ENCODE measurements at places on chromosomes 1 and 21.

DNA sequence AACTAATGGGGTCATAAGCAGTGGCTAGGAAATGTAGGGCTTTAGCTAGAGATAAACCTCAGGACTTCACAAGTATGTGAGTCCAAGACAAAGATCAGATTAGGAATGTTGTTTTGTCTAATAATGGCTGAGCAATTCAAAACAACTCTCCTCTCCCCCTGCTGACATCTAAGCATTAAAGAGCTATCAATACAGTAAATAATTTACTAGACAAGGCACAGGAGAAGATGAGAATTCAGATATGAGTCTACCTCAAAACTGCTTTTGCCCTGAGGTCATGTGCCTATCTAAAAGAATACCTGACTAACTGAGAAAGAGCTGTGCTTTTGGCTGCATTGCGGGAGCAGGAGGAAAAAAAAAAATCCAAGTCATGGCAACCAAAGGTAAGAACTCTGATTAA, 86.8 kb downstream of the SPATA17 start:
- no peak for DNase-seq

DNA sequence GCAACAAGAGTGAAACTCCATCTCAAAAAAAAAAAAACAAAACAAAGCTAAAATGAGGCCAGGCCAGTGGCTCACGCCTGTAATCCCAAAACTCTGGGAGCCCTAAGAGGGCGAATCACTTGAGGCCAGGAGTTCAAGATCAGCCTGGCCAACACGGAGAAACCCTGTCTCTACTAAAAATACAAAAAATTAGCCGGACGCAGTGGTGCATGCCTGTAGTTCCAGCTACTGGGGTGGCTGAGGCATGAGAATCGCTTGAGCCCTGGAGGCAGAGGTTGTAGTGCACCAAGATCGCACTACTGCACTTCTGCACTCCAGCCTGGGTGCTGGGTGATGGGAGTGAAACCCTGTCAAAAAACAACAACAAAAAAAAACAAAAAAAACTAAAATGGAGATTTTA, 191.2 kb upstream of the SGIP1 start:
- DNase-seq: no peak

DNA sequence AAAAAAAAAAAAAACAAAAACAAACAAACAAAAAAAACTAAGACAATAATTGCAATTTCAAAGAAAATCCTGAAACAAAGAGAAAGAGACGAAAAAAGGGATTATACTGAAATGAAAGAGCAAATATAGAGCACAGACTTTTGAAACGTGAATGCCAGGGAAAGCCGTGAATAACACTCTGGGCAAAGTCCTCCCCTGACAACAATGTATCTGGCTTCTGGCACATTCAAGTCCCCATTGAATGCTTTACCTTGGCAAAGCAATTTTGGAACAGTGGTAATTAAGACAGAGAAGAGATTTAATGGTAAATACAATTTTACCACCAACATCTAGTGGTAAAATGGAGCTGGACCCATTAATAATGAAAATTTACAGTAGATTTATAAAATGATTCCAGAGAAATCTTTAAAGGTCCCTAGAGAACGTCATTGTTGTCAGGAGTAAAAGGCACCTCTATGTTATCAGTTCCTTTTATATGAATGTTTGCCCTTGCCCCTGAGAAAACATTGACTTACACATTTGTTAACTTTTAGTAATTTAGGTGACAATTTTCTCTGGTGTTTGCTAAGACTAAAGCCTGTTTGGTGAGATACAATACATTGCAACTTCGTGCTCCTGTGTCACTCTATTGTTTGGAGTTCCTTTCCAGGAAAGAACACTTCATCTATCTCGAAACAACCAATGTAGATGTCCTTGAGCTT, 89.7 kb downstream of the GREM2 start:
- no peak for DNase-seq

DNA sequence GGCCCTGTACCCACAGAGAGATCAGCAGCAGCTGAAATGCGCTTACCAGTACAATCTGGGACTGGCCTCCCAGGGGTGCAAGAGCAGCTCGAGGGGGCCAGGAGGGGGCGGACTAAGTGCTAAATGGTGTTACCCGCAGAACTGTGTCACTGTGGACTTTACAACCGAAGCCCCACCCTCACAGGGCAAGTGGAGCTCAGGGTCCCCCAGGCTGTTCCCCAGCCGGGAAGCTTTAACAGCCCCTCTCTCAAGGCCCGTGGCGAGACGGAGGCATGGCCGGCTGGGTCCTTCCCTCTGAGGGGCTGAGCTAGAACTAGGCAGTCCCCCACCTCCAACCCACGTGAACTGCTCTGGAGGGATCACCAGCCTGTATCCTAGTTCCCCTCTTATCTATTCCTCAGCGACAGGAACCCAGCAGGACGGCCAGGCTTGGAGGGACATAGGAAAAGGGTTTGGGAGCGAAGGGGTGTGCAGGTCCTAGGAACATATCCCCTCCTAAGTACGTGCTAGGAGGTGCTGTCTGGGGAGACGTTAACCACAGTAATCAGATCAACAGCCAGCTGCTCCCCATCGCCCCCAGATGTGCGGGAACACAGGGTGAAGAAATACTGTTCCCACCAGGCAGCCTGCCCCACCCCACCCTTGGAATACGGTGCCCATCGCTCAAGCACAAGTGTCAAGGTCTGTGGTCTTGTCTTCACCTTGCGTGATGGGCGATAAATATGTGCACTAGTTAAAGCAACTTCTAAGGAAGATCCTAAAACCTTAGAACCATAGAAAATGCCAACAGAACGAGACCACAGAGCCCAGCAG, 24.4 kb downstream of the ZBTB17 start:
- DNase-seq: no peak

GRCh38 chr21:34520764-34521508, 8.9 kb upstream of the KCNE1 start:
- no peak for DNase-seq

GRCh38 chr21:31728952-31729351, 3.0 kb downstream of the SCAF4 start:
- no peak for DNase-seq

- no peak for DNase-seq
Measured at GRCh38 chr1:39046613-39047210, 20.6 kb downstream of the NDUFS5 start.

DNA sequence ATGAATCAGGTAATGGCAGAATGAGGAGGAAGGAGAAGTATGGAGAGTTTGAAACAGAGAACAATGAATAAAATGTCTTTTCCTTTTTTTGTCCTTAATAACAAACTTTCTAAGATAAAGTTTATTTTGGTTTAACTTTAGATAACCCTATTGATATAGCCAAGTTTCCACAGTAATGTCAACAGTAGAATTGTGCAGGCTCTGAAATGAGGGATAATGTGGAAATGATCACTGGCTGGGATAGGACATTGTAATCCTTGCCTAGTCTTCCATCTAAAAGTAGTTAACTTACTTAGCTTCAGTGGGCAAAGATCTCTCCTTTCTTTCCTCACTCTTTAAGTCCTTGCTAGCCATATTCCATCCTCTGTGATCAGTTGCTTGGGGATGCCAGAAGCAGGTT, 52.8 kb downstream of the NTMT2 start:
- no peak for DNase-seq

DNA sequence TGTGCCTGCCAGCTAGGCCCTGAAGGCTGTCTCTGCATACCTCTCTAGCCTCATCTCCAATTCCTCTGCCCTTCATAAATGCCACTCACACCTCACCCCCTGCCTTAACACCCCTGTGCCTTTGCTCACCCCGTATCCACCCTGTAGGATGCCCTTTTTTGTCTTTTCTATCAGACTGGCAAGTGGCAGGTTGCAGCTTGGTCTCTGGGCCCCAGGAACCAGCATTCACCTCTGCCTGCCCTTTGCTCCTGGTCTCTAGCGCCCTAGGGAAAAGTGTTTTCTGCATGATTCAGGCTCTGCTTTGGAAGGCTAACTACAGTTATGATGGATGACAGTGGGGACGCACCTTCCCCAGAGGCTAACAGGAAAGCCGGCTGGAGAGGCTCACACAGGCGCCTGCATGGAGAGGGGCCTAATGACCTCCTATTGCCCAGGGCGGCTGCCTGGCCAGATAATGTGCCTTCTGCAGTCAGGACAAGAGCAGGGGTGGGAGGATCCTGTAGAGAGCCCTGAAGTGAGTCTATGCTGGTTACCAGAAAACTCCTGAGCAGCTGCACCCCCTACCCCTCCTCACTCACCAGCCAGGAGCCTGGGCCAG, 11.2 kb downstream of the KANK4 start:
- no peak for DNase-seq

DNA sequence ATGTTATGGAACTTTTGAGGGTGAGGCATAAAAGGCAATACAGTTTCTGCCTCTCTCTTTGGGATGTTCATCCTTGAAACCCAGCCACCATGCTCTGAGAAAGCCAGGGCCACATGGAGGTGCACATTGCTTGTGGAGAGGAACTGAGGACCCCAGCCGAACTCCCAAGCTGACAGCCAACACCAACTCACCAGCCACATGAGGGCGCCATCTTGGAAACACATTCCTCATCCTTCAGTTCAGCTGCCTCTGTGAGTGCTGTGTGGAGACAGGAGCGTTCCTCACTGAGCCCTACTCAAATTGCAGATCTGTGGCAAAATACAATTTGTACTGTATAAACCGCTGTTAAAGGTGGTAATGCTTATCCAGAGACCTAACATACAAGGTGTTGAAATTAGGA, 137.5 kb downstream of the GABPA start:
- no peak for DNase-seq

- no peak for DNase-seq
Measured at GRCh38 chr1:245512980-245513578, 358.3 kb downstream of the KIF26B start.

GRCh38 chr1:58391056-58391455, 155.5 kb downstream of the OMA1 start:
- DNase-seq: no peak

DNA sequence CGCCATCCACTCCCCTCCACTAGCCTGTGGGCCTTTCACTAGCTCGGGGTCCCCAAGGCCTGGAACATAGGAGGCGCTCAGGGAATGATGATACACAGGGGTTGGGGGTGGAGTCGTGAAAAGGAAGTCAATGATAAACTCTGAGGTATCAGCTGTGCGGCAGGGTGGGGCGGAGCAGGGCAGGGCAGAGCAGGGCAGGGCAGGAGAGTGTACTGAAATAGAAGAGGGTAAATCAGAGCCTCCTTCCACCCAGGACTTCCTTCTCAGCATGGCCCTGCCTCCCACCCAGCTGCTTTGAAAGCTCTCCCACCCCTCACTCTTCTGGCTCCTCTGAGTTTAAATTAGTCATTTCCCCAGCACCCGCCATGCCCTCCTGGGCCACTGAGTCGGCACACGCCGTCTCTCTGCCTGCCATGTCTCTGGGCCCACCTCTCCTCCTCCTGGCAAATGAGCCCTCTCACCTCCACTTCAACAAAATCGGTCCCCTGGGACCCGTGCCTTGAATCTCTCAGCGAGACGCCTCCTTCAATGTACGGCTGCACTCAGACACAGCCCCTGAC, 16.9 kb downstream of the CAPZB start:
- DNase-seq: no peak

GRCh38 chr1:174114788-174115448, 44.4 kb upstream of the RABGAP1L start:
- DNase-seq: peak; percentile 41

- no peak for DNase-seq
Measured at GRCh38 chr1:33032126-33032869, 4.4 kb downstream of the AK2 start.

- peak; percentile 50 for DNase-seq
Measured at GRCh38 chr1:91226741-91227140, 177.9 kb downstream of the HFM1 start.

- DNase-seq: no peak
Measured at GRCh38 chr1:219703368-219703639, 90.4 kb upstream of the ZC3H11B start.

DNA sequence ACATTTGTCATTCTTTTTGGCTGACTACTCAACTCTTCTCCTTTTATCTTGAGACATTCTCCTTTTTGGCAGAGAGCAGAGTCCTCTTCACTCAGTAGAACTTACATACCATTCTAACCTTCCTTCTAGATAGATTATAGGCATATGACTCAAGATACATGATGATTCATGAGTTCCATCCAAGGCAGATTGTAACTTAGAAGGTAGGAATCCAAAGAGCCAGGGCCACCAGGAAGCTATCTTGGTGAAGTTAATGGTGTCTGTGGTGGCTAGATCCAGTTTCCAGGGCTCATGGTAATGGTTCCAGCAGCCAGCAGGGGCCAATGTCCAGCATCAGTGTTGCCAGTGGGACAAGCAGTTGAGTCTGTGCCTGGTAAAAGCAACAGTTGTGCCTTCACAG, 76.1 kb upstream of the KIAA0040 start:
- DNase-seq: no peak

DNA sequence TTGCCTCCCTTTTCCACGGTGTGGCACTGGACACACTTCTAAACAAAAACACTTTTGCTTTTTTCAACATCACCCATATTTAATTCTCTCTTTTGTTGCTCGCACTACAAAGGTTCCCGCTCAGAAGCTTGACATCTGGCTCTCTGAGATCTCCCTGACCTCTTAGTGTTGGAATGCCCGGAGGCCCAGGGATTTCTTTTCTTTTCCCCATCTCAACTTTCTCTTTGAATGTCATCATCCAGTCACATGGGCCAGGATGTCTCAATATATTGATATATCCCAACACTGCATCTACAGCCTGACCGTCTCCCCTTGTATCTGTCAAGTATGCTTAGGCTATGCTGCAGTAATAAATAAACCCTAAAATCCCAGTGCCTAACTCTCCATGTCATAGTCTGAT, 54.3 kb upstream of the DESI2 start:
- DNase-seq: no peak

DNA sequence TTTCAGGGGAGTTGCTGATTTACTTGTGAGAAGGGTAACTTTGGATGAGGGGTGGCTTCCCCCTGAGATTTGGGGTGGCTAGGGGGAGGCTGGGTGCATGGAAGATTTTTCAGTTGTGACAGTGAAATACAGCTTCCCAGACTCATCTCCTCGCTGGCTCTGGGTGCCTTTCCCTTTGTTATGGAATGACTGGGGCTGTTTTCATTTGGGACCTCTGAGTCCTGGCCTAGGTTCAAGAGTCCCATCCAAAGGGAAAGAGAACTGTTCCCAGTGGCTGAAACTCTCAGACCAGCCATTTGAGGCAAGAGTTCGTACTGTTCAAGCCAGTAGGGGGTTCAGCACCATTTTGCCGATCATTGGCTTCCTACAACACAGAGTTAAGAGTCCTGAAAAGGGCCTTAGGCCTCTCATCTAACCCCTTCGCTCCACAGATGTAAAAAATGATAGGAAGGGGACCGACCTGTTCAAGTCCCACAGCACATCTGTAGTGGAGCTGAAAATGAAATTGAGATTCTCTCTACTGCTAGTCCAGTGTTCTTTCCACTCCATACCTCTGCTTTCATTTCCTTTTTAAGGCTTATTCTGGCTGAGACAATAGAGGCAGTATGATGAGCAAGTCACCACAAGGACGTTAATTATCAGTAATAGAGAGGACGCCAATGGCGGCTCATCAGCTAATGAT, 958 bp downstream of the DDR2 start:
- no peak for DNase-seq
